Bladder microvascular endothelial cell (primary cell): ENCODE measurements at places on chromosomes 2 and 18. TPM values are rescaled to one million over a fixed set of nuclear protein-coding genes. Genes with fewer than 3 reads are reported as not detected.

Gene ACADL
- total RNA-seq = not detected in 2 replicates

Gene KCNG3
- total RNA-seq = not detected in 2 replicates

Gene CXCR1
- not detected in 2 replicates for total RNA-seq

Gene DPP10
- total RNA-seq = not detected in 2 replicates

Gene GREB1
- total RNA-seq = 0.06 TPM in 1 of 2 replicates, not detected in the other
